ENCODE measurements at places on chromosomes 13 and 19.

DNA sequence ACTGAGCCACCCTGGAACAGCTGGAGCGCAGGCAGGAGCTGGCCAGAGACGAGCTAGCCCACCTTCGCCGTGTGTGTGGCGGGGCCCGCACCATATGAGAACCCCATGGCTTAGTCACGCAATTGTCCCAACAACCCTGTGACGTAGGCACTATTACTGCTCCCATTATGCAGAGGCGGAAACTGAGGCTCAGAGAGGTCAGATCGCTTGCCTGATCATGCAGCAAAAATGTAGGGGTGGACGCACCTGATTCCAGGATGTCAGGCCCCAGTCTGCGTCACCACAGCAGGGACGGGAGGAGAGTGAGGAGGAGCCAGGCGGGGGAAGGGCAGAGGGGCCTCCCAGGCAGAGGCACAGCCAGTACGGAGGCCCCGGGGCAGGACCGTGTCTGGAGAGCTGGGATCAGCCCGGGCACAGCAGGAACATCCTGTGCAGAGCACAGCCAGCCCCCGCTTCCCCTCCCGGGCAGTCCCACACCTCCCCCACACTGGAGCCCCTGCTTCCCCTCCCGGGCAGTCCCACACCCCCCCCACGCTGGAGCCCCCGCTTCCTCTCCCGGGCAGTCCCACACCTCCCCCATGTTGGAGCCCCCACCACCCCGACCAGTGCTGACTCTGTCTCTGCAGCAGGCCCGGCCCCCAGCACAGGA is 16.7 kb downstream of the PIP5K1C start:
- no peak for DNase-seq

GRCh38 chr19:53381376-53381775 is 13.6 kb upstream of the ZNF765 start:
- DNase-seq, result no peak

- no peak for DNase-seq
Measured at GRCh38 chr13:43301346-43301969, 278.1 kb downstream of the DNAJC15 start.

GRCh38 chr19:58560007-58560887 is 1.8 kb upstream of the UBE2M start:
- no peak for DNase-seq

- no peak for DNase-seq
Measured at GRCh38 chr13:20424949-20425348, 100.7 kb downstream of the CRYL1 start.

DNA sequence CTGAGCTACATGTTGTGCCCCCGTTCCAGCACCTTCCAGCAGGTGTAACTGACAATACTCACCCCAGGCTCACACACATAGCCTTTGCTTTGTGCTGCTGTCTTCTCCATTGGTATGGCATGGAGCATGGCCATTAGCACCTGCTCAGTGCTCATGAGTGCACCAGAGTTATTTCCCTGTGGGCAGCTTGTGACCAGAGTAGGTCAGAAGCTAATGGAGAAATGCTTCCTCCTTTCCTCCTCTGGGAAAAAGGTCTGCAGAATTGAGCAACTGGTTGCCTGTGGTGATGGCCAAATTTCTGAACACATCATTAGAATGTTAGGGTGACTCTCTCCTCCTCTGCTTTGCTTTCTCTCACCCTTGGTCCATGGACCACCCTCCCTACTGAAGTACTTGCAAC is 344.5 kb upstream of the TMTC4 start:
- no peak for DNase-seq

DNA sequence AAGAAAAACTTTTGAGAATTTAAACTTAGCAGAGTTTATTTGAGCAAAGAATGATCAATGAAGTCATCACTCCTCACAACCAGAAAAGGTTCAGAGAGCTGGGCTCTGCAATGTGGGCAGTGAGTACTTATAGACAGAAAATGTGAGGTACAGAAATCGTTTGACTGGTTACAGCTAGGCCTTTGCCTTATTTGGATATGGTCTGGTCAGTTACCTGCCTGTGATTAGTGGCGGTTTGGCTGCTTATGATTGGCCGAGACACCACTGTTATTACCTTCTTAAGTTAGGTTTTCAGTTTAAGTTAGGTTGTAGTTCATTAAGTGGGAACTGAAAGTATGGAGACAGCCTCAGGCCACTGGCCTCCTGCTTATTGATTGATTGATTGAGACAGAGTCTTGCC is 66.3 kb downstream of the DNAJC3 start:
- DNase-seq, result no peak

DNA sequence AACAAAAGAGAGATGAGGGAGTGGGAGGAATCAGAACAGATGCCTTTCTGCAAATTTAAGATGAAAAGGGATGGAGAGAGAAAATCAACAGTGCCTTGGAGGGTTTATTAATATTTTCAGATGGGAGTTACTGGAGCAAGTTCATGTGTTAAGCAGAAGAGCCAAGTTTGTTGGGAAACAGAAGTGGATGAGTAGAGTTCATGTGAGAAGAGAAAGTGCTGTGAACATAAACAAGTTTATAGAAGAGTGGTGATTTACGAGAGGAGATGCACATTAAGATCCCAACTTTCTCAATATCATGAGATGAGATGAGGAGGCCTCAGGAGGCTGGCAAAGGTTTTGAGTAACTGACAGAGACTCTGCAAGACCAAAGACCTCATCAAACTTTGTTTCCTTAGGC is 274.1 kb upstream of the HTR2A start:
- DNase-seq, result no peak

DNA sequence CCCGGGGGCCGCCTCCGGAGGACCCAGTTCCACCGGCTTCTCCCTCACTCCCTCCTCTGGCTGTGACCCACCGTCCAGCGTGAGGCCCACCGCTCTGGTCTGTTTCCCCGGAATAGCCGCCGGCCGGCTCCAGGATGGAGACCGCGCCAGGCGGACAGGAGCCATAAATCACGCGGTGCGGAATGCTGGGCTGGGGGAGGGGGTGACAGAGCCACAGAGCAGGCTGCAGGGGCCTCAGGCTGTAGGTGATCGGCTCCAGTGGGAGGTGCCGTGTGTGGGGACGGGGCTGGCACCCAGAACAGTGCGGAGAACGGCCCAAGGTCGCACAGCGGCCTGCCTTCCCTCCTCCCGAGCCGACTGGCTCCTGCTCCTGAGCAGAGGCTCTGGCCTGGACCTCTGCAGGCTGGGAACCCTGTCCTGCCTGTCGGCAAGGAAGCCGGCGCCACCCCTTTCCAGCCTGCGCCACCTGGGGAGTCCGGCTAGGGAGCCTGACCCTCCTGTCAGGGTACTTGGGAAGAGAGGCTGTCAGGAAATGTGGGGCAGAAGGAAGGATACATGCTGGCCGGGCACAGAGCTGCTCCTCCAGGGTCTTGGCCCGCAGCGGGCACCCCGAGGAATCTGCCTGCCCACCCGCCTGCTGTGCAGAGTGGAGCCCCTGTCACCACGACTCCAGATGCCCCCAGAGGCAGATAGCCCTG is 8.3 kb downstream of the PIAS4 start:
- no peak for DNase-seq

GRCh38 chr13:64928696-64929499 is 2301.2 kb downstream of the PCDH9 start:
- DNase-seq, result no peak

DNA sequence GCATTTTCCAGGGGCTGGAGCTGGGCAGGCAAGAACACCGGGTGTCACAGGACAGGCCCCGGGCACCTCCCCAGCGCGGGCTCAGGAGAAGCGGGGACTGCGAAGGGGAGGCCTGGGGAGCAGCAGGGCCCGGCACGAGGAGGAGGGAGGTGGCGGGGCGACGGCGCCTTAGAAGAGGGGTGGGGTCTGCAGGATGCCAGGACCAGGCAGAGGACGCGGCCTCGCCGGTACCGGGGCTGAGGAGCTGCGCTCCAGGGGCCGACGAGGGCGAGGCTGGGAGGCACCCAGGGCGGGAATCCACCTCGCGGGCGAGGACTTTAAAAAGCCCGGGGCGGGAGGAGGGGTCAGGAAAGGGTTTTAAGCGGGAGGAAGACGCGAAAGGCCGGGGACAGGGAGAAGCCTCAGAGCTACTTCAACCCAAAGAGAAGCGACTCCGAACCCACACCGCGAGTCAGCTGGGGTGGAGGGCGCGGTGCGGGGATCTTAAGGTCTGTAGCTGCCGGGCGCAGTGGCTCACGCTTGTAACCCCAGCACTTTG is 665 bp downstream of the ZNF347 start:
- peak; percentile 8 for DNase-seq

- DNase-seq, result no peak
Measured at GRCh38 chr19:19606021-19606420, 12.5 kb downstream of the PBX4 start.

DNA sequence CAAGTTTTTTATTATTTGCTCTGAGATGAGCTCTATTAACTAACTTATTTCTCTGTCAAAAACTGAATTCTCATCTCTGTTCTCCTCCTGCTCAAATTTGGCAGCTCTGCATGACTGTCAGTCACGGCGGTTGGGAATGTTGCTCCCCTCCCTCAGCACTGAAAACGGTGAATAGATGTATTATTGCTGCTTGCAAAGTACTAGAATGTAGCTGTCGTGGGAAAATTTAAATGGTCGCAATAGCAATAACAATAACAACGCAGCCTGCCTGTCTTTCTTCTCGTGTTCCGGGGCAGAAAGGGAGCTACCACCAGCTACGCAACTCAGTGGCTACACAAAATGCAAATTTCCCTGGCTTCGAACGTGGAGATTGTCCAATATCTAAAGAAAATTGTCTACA is 125.6 kb upstream of the FRY start:
- no peak for DNase-seq
